ENCODE measurements at places on chromosomes 1 and 21. TPM values are rescaled to one million over a fixed set of nuclear protein-coding genes. Genes with fewer than 3 reads are reported as not detected.

TM2D1 gene
- total RNA-seq: 32.3 TPM

KRTAP13-2 gene
- total RNA-seq: not detected

UBR4 gene
- 53.9 TPM for total RNA-seq

FAM72A gene
- total RNA-seq: 1.6 TPM

FAM43B gene
- total RNA-seq: 4.5 TPM

TRIM17 gene
- 0.38 TPM for total RNA-seq

CASQ1 gene
- 27.0 TPM for total RNA-seq

GLRX2 gene
- 45.3 TPM for total RNA-seq

PRKAB2 gene
- 42.0 TPM for total RNA-seq

FAAH gene
- 5.5 TPM for total RNA-seq

RRP15 gene
- 21.9 TPM for total RNA-seq

ATP6V1G3 gene
- total RNA-seq: not detected
